HFFc6 (cell line): ENCODE measurements at places on chromosomes 13 and 19.
A peak's percentile ranks its signal among the peaks of the same experiment; 100 is the strongest.

DNA sequence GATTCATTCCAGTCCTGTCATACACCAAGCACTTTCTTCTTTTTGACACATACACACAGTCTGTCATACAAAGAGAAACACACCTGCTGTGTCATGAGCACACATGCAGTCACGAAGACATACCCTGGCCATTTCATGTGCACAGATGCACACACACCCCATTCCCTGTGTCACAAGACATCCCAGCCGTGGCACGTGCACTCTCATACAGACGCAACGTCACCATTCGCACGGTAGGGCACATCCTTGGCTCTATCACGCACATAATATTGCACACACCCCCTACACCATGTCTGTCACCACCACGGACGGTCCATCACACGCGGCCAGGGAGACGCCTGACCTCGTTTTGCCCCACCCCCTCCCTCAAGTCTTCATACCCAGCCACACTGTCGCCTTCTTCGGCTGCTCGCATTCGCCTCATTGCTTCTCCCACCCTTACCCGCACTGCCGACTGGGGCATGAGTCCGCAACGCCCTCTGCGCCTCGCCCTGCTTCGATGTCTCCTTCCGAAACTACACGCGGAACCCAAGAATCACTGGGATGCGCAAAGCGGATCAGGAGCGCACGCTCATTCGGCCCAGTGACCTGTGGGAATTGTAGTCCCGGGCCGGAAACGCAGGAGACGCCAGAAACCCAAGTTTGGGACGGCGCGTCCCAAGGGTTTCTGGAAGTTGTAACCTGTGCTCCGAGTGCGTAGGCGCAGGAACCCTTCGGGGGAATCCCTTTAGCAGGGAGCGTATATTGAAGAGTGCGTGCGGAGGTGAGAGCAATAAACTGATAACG is 6.8 kb upstream of the ZNF283 start:
- DNase-seq = no peak

DNA sequence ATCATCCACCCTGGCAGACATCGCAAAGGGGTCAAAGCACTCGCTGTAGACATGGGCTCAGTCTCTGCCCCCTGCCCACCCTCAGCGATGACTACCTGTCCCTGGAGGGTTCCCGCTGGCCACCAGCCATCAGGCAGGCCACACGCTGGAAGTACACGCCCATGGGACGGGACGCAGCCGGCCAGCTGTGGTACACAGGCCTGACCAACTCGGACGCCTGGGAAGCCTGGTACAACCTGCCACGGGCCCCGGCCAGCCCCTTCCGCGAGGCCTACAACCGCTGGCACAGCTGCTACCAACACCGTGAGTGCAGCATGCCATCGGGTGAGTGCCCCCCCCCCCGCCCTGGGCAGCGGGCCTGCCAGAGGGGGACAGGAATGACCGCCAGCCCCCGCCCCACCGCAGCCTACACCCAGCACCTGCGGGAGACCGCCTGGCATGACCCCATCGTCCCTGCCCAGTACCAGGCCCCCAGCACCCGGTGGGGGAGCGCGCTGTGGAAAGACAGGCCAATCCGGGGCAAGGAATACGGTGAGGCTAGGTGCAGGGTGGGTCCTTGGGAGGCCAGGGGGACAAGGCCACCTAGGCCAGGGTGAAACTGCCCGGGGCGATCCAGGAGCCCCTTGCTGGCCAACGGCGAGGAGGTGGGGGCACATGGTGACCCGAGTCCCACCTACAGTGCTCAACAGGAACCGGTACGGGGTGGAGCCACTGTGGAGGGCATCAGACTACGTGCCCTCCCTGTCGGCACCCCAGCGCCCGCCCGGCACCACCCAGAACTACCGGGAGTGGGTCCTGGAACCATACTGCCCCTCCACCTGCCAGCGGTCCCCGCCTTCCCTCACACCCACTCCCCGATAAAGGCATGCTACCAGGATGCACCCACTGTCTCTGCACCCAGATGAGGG is 4.4 kb downstream of the TEKTIP1 start:
- DNase-seq = no peak

DNA sequence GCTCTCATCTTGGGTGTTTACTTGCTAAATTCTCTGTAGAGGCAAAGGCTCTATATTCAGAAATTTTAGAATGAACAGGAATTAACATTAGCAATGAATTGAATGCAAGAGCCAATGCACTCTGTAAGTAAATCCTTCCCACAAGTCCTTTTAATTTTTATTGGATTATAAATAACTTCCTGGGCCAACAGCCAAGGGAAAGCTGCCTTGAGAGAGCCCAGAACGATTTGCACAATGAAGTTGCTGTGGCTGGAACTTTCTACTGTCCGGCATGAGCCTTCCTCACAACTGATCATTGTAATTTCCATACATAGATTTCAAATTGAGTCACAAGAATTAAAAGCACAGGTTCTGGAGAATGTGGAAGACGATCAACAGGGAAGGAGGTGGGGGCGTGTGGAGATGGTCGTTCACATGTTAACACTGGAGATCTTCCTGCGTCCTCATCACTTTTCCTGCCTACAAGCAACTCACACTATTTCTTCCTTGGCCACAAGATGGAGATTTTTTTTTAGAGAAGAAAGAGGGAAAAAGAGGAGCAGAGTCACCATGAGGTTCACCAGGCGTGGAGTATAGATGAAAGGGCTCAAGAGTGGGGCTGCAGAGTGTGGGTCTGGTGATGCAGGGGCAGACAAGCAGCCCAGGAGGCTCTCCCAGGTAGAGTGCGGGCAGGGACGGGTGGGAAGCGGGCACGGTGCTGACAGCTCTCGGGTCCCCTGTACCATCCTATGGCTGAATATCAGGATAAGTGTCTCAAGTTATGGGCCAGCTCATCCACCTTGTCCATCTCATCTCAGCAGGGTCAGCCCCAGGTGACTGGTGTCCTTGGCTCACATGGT is 110.7 kb downstream of the SOX1 start:
- no peak for DNase-seq

DNA sequence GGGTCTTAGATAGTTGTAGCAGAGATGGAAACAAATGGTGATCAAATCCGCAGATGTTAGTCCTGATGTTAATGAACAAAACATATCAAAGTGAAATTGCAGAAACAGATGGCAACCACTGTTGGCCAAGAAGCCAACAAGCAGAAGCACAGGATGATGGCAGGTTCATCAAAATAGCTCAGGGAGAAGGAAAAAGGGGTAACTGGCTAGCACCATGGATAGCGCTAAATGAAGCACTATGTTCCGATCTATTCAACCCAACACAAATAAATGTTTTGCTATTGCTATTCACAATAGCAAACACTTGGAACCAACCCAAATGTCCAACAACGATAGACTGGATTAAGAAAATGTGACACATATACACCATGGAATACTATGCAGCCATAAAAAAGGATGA is 413.7 kb downstream of the FGF14 start:
- no peak for DNase-seq

GRCh38 chr13:25963674-25964073 is 88.1 kb downstream of the SHISA2 start:
- DNase-seq = no peak

DNA sequence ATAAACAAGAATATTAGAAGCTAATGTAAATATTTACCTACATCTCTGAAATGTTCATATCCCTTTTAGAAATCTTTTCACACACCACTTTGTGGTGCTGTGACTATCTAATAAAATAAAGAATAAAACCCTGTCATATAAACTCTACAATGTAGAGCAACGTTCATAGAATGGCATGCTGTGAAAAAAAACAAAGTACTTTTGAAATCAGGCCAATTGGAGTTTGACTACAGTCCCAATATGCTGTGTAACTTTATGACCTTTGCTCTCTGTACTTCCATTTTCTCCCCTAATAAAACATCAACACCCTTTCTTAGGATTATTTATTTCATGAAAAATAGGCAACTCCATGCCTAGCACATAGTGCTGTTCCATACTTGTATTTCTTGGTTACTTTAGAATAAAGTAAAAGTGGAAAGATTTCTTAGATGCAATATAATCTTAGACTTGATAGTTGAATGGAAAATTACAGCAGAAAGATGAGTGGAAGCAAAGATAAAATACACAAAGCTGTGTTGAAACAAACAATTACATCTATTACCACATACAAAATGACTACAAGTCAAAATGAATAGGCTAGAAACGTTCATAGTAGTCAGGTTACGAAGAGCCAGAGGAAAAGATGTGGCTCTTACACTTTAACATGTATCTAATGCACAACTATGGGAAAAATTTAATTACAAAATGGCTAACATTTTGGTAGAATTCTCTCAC is 613.2 kb upstream of the SLITRK5 start:
- no peak for DNase-seq

DNA sequence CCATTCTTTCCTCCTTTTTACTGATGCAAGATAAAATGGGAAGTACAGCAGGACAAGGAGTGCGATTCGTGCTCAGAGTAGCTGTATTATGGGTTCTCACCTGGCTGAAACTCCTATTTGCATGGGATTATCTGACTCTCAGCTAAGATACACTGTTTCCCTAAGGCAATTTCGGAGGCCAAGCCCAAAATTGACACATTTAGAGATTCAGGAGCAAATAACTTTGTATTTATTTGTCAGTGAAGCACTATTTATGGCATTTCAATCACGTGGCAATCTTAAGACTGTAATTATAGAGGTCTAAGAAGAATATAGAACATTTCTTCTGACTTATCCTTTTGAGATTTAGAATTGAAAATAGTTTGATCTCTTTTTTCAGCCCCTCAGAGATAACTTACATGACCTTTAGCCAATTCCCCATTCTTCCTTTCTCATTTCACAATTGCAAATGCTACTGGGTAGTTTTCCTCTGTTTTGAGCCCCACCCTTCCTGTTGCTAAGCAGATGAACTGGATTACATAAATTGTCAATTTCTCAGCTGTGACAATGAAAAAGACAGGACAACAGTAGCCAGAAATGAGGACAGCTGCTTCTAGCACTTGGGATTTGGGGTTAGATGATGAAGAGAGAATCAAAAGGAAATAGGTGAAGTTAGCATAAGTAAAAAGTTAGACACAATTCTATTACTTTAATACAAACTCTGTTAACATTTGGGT is 122.7 kb upstream of the FRY start:
- no peak for DNase-seq

- no peak for DNase-seq
These were observed 24.5 kb downstream of the CEACAM16 start for GRCh38 chr19:44723299-44723951.

DNA sequence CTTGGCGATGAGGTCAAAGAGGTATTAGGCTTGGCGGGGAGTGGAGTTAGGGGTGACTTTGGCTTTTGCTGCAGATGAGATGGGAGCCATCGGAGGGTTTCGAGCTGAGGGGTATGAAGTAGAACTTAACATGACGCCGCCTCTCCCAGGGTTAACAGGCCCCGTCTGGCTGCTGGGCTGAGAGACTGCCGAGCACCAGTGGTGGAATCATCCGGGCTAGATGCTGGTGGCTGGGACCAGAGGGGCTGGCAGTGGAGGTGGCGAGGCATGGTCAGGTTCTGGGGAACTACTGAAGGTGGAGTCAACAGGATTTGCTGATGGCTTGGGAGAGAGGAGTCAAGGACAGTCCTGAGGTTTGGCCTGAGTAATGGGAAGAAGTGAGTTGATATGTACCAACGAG is 4.9 kb downstream of the RFX2 start:
- DNase-seq = no peak

DNA sequence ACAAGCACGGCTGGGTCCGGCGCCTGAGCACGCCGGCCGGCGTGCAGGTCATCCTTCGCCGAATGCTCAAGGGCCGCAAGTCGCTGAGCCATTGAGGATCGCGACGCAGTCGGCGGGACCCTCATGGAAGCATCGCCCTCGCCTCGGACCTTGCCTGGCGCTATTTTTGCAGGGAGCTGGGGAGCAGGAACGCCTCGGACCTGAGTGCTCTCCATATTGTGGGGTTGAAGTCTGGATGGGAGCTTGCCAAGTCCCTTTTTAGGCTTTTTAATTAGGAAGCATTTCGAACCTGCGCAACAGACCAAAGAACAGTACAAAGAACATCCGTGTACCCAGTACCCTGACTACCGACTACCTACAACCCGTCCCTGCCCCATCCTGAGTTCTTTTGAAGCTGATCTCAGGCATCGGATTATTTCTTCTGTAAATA is 628 bp downstream of the MRPL34 start:
- DNase-seq = no peak

DNA sequence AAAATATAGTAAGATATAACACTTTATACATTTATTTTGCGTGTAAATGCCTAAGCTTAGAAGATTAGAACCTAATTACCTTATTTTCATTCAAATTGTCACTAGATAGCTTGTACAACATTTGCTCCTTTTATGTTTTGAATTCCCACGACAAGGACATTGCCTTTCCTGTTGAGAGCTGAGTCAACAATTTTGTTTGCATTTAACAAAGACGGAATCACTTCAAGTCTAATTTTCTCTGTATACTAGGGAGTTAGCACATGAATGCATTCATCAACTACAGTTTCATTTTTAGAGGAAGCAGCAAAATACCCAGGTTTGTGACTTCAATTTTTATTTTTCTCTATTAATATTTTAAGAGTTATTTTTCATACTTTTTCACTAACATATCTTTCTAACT is 48.7 kb upstream of the PCCA start:
- DNase-seq = no peak

DNA sequence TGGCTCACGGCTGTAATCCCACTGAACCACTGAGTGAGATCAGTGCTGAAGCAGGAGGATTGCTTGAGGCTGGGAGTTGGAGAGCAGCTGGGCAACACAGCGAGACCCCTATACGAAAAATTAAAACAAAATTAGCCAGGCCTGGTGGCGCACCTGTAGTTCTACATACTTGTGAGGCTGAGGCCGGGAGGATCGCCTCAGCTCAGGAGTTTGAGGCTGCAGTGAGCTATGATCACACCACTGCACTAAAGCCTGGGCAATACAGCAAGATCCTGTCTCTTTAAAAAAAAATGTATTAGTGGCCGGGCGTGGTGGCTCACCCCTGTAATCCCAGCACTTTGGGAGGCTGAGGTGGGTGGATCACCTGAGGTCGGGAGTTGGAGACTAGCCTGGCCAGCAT is 6.3 kb upstream of the SELENOV start:
- no peak for DNase-seq

GRCh38 chr19:28519218-28519779 is 693.7 kb downstream of the UQCRFS1 start:
- DNase-seq = no peak

DNA sequence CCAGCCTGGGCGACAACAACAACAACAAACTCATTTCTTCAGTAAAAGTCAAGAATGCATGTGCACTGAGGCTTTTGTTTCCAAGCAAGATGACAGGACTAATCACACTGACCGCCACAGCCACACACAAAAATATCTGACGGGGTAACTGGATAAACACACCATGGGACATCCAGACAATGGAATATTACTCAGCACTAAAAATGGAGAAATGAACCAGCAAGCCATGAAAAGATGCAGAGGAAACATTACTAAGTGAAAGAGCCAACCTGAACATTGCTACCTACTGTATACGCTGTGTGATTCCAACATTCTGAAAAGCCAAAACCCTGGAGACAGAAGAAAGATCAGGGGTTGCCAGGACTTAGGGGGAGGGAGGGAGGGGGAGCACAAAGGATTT is 36.7 kb downstream of the FAAP24 start:
- DNase-seq = no peak

DNA sequence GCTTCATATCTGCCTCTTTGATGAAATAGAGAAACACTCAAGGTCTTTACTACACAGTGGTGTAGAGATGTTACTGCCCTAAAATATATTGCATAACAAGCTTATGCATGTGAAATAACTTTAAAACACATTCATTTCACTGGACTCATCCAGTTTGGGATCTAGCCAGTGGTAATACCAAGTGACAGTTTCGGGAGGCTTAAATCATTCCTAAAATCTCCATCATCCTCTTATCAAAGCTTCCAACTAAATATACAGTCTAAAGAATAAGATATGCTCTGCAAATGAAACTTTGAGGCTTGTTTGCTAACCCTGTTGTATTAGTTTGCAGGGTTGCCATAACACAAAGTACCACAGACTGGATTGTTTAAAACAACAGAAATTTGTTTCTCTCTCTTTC is 52.8 kb downstream of the THSD1 start:
- peak; percentile 74 for DNase-seq
